GM19239 (cell line): ENCODE measurements at places on chromosomes 7 and 10.

- DNase-seq = no peak
These were observed 19.2 kb upstream of the BMPER start for GRCh38 chr7:33886149-33886623.

DNA sequence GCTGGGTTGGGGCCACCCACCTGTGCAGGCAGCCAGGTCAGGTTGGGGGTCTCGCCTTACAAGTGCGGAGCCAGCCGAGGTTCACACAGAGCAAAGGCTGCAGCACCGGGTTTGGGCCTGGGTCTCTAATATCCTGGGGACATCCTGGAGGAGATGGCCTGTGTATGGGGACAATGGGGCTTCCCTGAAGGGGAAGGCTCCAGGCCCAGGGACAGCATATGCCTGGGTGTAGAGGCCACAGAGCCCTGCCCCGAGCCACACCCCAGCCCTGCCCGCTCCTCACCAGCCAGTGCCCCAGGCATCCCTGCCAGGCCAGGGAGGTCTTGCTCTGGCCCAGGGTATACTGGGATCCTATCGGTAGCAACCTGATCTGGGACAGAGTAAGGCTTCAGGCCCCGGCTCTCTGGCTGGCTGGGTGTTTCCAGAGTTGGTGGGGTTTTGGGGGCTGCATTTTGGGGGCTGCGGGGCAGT is 9.1 kb downstream of the TTYH3 start:
- no peak for DNase-seq

GRCh38 chr7:83850941-83851340 is 202.0 kb upstream of the SEMA3E start:
- no peak for DNase-seq

GRCh38 chr10:114720685-114721278 is 62.7 kb upstream of the ABLIM1 start:
- DNase-seq = no peak

GRCh38 chr10:50419091-50419490 is 167.8 kb upstream of the ASAH2 start:
- DNase-seq = no peak

- no peak for DNase-seq
These were observed 162.0 kb downstream of the CYP26A1 start for GRCh38 chr10:93235686-93236085.

DNA sequence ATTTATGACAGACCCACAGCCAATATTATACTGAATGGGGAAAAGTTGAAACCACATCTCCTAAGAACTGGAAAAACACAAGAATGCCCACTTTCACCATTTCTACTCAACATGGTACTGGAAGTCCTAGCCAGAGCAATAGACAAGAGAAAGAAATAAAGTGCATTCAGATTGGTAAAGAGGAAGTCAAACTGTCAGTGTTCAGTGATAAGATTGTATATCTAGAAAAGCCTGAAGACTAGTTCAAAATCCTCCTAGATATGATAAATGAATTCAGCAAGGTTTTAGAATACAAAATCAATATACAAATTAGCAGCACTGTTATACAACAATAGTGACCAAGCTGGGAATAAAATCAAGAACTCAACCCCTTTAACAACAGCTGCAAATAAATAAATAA is 6.9 kb upstream of the ZNF138 start:
- DNase-seq = no peak

- no peak for DNase-seq
These were observed 340.7 kb downstream of the KIF20B start for GRCh38 chr10:90042075-90042474.

- no peak for DNase-seq
These were observed 110.0 kb downstream of the EGFR start for GRCh38 chr7:55128693-55129394.

DNA sequence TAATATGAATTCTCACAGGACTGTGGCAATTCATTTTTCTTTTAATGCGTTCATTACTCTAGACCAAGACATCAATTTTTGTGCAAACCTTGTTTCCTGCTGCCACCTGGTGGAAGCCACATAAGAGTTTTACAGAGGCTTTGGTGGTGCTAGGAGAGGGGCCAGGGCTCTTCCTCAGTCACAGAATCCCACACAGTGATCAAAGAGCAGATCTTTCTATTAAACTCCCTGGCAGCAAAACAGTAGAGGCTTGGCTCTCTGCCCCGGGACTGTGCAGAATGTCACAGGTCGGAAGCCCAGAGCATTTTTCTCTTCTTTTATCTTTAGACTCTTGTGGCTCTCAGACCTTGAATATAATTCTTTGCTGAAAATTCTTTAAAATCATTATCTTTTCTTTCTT is 506.4 kb upstream of the C7orf33 start:
- DNase-seq = no peak

- no peak for DNase-seq
These were observed 237.3 kb downstream of the NSUN6 start for GRCh38 chr10:18414061-18414460.

GRCh38 chr7:27197137-27198042 is 2.5 kb downstream of the HOXA13 start:
- DNase-seq = no peak

GRCh38 chr7:48420206-48420605 is 248.9 kb downstream of the ABCA13 start:
- no peak for DNase-seq

DNA sequence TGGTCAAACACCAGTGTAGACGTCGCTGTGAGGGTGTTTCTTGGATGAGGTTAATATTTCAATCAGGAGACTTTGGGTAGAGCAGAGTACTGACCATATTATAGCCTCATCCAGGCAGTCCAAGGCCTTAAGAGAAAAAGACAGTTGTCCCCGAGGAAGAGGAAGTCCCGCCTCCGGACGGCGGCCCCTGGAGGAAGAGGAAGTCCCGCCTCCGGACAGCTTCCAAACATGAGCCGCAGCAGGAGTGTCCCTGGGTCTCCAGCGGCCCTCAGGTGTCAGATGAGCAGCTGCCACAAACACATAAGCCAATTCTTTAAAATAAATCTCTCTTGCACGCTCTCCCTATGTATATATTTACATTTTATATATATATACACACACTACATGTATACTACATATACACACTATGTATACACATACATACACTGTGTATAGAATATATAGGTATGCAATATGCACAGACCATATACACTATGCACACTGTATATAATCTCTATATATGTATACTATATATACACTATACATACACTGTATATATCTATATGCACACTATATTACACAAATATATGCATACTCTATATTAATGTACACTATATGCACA is 37.5 kb downstream of the PWWP2B start:
- DNase-seq = no peak

DNA sequence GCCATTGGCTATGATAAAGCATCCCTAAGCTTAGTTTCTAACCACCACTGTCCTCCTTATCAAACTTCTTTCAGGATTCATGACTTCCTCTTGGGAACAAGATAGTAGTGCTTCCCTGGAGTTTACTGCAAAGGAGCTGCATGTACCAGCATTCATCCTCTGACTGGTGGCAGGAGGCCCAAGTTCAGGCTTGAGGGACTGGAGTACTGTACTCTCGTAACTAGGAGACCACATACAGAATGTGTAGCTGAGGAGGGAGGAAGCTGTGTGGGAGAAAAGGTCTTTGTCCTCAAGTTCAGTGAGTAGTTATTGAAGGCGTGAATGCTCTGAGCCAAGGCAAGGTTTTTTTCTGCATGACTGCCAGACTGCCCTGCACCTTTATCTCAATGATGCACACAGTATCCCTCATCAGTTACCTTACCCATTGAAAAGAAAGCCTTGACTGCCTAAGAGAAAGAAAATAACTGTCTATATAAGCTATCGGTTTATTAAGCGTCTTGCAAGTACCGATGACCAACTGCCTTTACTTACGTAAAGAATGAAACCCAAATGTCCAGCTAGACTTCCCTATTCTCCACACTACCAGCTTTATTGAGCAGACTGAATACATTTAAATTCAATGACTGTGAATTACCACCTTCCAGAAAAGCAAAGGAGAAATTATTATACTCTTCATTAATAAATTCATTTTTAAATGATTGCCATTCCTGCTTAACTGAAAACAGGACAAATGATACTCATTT is 12.8 kb downstream of the SCRN1 start:
- no peak for DNase-seq

- DNase-seq = no peak
These were observed 181.5 kb upstream of the AOAH start for GRCh38 chr7:36905841-36906240.

DNA sequence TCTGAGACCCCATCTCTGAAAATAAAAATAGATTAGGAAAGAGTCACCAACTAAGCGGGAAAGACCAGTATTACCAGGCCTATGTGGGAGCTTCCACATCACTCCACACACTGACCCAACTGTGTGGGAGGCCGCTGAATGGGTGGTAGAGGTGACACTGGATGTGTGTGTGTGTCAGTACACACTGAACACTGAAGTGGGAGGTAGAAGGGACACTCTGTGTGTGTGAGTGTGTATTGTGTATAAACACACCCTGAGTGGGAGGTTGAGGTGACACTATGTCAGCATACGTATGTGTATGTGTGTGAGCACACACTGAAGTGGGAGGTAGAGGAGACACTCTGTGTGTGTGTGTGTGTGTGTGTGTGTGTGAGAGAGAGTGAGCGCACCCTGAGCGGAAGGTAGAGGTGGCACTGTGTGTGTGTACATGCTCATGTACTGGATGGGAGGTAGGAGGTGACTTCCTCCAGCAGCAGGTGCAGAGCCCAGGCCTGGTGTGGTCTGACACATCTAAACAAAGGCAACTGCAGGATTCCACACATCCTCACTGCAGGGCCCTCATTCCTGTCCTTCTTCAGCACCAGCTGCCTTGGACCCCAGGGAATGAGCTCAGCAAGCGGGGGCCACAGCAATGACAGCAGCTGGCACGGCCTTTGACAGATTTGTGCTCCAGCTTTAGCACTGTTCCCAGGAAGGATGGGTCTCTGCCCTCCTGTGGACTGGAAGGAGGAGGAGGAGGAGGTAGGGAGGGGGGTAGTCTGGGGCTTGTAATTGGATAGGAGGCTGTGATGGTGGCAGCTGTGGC is 26.5 kb upstream of the RBM20 start:
- no peak for DNase-seq

DNA sequence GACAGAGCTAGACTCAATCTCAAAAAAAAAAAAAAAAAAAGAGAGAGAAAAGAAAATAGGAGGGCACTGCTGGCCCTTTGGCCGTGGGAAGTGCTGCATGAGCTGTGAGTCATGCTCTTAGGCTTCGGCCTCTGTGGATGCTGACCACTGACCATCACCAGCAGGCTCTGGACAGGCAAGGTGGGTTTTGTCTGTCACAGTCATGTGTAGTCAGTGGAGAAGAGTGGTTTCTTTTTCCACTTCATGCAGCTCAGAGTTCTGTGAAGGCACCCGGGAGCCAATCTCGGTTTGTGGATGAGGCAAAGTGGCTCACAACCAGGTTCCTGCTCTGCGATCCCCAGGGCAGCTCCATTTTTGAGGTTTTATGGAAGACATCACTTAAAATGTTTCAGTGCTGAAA is 58.1 kb downstream of the PRTFDC1 start:
- no peak for DNase-seq

GRCh38 chr7:158613481-158613880 is 25.9 kb upstream of the PTPRN2 start:
- DNase-seq = no peak

- DNase-seq = no peak
These were observed 250.1 kb downstream of the ABCA13 start for GRCh38 chr7:48421357-48421756.

- no peak for DNase-seq
These were observed 8.5 kb upstream of the RABGEF1 start for GRCh38 chr7:66731986-66732385.

DNA sequence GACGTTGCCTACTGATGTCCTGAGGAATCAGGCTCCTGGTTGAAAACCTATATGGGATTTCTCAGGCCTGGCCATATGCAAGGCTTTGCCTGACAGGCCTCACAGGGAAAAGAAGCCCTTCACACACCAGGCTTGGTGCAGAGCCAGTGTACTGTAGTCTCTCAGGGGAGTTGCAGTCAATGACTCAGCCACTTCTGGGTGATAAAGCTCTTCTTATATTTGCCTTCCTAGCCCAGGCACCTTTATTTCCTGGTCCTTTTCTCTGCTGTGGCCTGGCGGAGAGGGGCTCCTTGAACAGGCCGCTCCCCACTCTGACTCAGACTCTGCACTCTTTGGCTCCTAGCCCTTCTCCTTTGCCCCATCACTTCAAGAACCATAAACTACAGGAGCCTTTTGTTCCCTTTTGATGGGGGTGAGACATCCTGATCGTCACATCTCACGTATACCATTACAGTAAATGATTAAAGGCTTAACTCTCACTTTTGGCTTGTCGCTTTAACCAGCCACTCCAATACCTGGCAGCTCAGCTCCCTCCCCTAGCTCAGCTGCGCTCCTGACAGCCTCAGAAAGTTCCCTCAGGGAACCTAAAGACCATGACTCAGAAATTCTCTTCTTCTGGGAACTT is 33.5 kb downstream of the DPY19L1 start:
- DNase-seq = no peak

DNA sequence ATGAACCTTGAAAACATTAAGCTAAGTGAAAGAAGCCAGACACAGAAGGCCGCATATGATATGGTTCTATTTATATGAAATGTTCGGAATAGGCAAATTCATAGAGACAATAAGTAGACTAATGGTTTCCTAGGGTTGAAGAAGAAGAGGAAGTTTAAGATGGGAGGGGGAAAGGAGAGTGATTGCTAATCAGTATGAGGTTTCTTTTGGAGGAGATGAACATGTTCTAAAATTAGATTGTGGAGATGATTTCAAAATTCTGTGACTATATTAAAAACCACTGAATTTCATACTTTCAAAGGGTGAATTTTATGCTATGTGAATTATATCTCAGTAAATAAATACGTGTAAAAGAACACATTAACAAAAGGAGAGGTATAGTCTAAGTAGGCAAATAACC is 176.4 kb upstream of the HPS1 start:
- no peak for DNase-seq

DNA sequence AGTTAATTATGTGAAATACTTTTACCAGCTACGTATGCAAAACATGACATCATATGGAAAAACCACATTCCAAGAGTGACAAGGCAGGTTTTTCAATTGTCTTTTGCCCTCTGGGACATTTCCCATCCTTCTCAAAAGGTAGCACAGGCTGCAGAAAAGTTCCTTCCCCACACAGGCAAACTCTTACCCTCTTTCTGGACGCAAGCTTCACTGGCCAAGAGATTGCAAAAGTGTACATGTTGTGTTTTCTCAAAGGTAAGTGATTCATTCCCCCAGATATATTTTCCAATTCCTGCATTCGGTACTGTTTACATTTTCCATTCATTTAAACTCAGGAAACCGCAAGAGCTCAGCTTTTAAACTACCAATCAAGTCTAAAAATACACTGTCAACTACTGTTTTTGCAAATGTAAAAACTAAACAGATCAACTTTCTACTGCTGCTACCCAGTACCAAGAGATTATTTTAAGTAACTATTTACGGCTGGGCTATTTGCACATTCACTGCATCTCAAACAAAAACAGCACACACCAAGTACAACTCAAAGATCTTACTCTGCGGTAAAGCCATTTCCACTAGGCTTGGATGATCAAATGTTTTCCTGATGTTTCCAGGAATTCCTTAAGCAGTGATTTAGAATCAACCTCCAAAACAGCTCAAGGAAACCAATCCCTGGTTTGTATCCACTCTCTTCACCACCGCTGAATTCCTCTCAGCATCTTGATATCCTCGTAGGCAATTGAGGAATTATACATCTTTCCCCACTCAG is 233.6 kb upstream of the CCDC6 start:
- no peak for DNase-seq

GRCh38 chr7:73373741-73374140 is 45.8 kb downstream of the FKBP6 start:
- DNase-seq = no peak
